T1000 (cell line): ENCODE measurements at places on chromosomes 5 and 9.

- DNase-seq, result no peak
These were observed 474.2 kb downstream of the PRELID2 start for GRCh38 chr5:145360936-145361335.

- no peak for DNase-seq
These were observed 38.3 kb upstream of the RORB start for GRCh38 chr9:74458832-74459231.

DNA sequence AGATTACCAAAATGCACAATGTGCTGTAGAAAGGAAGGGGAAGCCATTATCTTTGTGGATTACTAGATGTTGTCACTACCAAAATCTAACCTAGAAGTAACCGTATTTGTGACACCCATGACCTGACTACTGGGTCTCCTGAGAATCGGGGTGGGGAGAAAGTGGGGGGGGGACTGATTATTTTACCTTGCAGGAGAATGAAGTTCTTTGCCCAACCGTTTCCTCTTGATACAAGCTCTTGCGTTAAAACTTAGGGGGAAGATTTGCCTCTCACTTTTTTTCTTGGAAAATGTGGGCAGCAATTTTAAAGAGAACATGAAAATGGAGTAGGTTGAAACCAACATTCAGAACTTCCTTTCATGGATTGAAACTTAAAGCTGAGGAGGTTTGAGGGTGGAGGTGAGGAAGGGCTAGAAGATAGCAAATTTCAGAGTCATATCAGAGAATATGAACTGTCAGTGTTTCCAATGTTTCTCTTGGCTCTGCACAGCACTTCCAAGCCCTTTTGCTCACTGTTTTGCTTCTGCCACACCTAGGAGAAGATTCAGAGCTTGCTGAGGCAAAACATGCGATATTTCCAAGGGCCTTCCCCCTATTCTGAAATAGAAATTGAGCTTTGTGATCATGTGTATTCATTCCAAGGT lies 280.8 kb downstream of the AOPEP start:
- DNase-seq, result no peak

DNA sequence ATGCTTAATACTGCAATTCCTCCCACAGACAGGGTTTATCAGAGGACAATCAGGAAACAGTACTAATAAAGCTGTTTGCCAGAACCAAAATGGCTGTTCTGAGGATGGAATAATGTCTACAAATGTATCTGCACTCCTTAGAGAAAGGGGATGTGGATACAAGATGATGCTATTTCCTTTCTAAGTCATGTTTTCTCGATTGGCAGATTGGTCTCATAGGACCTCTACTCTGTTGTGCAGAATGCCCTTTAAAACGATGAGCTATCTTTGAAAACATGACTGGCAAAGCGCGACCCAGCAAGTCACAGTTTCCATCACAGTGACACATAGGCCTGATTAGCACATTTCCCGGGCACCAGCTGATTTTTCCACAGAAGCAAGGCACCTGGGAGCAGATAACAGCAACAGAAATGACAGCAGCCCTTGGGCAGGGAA lies 54.0 kb downstream of the AOPEP start:
- DNase-seq, result no peak

DNA sequence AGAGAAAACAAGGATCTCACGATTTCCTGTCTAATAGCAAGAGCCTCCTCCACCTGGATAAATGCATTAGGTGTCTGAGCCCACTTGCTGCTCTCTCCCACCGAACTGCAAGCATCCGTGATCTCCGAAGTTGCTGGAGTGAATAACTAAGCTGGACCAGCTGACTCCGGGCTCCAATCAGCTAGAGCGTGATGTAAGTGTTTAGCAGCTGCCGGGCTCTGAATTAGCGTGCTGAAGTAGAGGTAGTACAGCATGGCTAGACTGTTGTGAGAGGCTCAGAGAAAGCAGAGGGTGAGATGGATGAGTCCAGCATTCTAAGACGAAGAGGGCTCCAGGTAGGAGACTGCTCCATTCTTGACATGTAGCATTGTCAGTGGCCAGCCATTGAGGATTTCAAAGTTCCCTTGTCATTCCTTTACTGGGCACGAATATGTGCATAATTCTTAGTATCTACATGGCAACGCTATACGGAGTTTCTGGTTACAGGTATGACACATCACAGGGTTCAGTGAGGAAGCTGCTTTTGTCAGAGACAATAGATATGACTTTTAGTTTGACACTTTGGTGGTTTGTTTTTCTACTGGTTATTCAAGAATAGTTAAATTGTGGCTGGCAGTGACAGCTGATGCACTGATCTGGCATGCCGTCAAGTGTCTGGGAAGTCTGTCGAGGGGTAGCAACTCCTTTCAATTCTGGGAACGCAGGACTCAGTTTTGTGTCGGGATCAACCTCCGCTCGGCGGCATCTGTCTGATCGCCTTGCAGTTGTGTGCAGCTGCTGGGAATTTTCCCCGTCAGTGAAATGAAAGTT lies 232.6 kb downstream of the MAST4 start:
- no peak for DNase-seq

- no peak for DNase-seq
These were observed 107.6 kb upstream of the CPEB4 start for GRCh38 chr5:173780235-173781234.
